Fibroblast of skin of abdomen (primary cell): ENCODE measurements at places on chromosomes 6 and 20.

- no peak for DNase-seq
Measured at GRCh38 chr20:3014662-3015061, 28.8 kb upstream of the GNRH2 start.

GRCh38 chr20:16028923-16029322 lies 544.3 kb downstream of the KIF16B start:
- no peak for DNase-seq

DNA sequence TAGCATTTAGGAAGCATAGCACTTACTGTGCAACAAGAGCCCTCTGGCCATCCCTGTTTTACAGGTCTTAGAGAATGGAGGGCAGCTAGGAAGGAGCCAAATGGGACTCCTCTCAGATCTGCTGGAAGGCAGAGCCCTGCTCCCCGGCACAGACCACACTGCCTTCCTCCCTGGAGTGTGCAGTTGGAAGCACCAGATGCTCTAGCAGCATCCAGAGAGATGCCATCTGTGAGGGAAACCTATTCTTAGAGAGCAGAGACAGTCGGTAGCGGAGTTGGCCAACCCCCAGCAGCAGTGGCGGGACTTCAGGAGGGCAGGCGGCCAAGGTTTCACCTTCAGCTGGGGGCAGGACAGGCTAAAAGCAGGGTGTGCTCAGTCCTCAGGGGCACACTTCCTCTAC lies 16.7 kb upstream of the E2F1 start:
- DNase-seq = no peak

DNA sequence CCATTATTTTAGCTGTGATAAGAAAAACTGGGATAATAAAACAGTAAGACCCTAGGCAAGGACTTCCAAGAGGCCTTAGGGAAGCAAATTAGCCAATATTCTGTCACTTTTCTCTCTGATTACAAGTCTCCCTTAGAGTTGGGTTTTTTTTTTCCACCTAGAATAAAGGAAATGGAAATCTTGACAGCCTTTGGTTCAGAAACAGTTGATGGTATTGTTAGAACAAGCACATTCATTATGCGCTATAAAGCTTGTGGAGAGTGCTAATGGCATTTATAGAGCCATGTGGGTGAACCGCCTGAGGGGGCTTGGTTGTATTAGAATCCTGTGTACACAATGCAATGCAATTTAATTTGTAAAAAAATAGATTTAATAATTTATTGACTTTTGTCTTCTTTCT lies 88.9 kb upstream of the OGFRL1 start:
- no peak for DNase-seq

DNA sequence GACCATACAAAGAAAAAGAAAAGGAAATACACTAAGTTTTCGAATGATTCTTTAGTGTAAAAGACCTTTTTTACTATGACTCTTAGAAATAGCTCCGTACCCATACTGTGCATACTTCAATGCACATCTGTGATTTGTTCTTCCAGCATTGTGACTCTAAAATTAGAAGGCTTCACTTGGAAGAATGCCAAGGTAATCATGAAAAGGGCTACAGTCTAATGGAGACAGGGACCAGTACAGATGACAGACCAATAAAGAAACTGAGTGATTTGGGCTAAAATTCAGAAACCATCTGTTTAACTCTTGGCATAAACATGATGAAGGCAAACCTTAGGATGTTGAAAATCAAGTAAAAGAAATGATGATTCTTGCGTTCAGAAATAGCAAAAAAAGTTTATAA lies 46.3 kb downstream of the CYP39A1 start:
- no peak for DNase-seq

- DNase-seq = peak; percentile 29
Measured at GRCh38 chr6:160248538-160248937, 10.1 kb downstream of the SLC22A2 start.

DNA sequence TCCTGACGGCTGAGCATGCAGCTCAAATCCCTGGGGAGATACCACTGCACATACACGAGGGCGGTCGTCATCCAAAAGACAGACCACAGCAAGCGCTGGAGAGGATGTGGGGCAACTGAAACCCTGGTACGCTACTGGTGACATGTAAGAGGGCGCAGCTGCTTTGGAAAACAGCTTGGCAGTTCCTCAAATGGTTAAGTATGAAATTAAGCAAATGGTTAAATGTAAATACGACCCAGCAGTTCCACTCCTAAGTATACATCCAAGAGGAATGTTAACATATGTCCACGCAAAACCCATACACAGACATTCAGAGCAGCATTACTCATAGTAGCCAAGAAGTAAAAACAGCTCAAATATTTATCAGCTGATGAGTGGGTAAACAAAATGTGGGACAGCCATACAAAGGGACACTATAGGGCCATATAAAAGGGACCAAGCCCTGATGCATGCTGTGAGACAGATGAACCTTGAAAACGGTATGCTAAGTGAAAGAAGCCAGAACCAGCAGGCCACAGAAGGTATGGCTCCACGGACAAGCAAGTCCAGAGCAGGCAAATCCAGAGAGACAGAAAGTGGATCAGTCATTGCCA lies 38.5 kb downstream of the RIPOR3 start:
- DNase-seq = peak; percentile 49

DNA sequence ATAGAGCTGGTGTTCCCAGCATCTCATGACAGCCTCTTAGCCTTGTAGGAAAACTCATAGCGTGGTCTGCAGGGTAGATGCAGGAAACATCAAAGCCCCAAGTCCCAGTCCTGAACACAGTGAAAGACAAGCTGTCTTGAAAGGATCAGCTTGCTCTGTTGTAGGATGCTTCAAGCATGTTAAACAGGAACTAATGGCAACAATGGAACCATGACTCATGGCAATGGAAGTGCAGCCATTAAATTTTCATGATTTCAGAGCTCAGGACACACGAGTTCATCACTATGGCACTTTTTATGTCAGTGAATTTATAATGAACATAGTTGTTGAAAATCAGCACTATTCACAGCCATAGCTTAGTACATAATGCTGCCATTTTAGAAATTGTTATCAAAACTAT lies 367.7 kb downstream of the KIF16B start:
- peak; percentile 26 for DNase-seq

GRCh38 chr20:62285722-62286121 lies 17.1 kb upstream of the ADRM1 start:
- DNase-seq = no peak

GRCh38 chr6:37481711-37482605 lies 17.7 kb downstream of the CCDC167 start:
- DNase-seq = no peak

- DNase-seq = peak; percentile 20
Measured at GRCh38 chr6:21438986-21439352, 154.6 kb upstream of the SOX4 start.

- DNase-seq = peak; percentile 56
Measured at GRCh38 chr6:53623497-53623896, 42.1 kb downstream of the KLHL31 start.

DNA sequence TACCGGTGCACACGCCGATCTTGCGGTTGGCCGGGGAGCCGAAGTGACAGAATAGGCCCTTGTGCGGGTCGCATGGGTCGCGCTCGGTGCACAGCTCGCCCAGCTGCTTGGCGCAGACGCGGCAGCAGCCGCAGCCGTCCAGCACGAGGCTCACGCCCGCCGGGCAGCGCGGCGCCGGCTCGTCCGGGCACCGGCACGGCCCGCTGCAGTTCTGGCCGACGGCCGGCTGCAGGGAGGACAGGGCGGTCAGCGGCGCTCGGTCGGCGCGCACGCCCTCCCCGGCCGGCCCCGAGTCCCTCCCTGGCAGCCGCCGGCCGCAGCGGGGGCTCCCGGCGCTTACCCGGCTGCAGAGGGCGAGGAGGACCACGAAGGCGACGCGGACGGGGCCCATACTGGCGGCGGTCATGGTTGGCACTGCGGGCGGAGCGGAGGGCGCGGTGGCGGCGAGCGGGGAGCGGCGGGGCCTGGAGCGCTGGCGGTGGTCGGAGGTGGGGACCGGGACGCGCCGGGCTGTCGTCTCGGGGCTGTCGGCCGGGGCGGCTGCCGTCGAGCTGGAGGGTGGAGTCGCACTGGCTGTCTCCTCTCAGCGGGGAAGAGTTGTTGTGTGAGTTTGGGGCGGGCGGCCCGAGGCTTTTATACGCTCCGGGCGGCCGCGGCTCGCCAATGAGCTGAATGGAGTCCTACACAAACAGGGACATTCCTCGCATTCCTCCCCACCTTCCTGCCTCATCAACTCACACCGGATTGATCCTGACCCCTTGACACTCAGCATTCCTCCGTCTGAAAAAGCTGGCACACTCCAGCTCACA lies at the start of gene CCN2:
Gene CCN2 (minus strand): TSS at position 606 of the 809 bp plus-strand sequence. CDS start 200 bp downstream, at position 406.
- DNase-seq = peak; percentile 100

GRCh38 chr20:745683-746301 lies 22.5 kb downstream of the SLC52A3 start:
- no peak for DNase-seq

GRCh38 chr6:2429032-2429431 lies 183.6 kb upstream of the GMDS start:
- no peak for DNase-seq

DNA sequence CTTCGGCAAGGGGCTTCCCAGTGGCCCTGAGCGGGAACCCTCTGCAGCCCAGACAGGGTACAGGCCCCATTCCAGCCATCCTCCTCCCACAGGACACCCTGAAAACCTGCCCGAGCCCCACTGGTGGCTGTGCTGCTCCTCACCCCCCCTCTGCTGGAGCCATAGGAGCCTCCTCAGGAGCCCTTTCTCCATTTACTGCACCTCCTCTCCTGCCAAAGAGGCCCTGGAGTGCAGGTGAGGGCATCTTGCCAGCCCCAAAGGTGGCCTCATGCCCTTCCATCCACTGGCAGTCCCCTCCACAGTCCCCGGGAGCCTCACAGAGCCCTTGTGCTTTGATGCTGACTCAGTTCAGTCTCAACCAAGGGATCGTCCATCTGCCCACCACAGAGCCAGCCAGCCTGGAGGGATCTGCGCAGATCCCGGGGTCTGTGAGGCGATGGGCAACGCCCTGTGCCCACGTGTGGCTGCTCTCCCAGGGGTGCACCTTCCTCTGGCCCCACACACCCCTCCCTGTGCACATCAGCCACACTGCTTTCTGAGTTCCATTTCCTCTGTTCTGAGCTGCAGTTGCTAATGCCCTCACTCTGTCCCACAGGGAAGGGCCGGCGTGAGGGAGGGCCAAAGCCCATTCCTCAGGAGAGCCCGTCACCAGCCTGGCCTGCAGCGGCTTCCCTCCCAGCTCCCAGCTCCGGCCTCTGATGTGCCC lies 228.5 kb downstream of the DLL1 start:
- no peak for DNase-seq

GRCh38 chr6:28653876-28654275 lies 128.2 kb downstream of the GPX5 start:
- no peak for DNase-seq

- DNase-seq = peak; percentile 66
Measured at GRCh38 chr20:4951299-4951698, 50.0 kb downstream of the SLC23A2 start.

GRCh38 chr6:93123585-93123984 lies 295.8 kb downstream of the EPHA7 start:
- no peak for DNase-seq

GRCh38 chr6:78746457-78746856 lies 120.9 kb upstream of the IRAK1BP1 start:
- peak; percentile 72 for DNase-seq

GRCh38 chr6:85041376-85041775 lies 277.0 kb upstream of the TBX18 start:
- no peak for DNase-seq

DNA sequence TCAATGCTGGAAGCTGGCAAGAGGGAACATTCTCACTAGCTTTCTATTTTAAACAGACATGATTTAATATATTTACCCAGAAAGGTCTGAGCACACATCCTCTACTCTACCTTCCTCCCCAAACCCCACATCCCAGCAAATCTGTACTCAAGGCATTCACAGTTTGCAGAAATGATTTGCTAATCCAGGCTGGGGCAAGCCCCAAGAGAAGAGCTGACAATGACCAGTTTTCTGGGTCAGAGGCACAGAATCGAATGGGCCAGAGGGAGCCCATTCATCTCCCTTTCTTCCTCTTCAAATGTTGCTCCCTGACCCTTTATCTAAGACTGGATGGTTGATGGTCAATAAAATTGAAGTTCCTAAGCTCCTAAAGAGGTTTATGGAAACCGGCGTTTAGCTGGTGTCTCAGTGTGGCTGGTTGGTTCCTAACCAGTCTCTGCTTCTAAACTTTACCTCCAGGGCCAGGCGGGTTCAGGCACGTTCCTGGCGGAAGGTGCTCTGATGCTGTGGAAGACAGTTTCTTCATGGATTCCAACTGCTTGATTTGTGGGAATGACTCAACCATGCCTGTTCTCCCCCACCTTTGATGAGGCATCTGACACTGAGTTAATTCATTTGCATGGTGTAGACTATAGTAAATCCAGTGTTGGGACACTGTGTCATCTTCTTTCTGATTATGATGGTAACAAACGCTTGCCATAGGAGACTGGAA lies 96.4 kb upstream of the IYD start:
- DNase-seq = no peak

DNA sequence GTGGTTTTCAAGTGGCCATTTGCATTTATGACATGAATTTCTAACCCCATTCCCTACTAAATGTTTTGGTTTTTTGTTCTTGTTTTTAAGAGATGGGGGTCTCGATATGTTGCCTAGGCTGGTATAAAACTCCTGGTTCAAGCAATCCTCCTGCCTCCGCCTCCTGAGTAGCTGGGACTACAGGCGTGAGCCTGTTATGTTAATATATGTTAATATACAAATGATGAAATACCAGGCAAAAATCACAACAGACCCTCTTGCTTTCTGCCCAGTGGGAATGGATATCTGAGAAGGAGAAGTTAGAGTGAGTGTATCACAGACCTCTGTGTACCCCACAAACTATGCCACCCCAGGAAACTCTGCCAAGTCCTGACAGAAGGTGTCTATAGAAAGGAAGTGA lies 66.2 kb downstream of the CDC40 start:
- no peak for DNase-seq

DNA sequence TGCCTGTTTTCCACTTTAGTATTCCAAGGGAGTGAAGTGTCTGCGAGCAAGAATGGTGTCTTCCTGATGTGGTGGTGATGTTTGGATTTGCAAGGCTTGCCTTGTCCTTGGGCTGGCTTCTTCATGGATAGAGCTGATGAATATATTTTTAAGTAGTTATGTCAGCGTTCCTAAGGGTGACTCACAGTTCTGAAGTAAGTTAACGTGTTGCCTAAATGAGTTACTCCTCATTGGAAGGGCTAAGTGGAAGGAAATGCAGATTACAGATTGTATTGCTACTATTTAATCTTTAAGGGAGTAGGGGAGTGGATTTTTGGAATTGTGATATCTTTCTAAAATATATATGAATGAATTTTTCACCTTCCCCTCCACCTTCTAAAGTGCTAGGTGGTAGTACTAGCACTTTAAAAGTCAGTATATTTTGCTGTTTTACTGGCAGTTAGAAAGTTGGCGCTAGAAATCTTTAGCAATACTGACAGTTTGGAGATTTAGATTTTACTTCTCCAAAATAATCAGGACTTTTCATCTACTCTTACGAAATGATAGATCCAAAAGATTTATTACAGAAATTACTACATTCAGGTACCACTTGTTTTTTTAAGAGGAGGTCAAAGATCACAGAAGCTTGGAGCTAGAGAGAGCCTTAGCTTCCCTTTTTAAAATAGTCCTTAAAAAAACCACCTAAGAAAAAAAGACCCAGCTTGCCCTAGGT lies 197.4 kb downstream of the JARID2 start:
- peak; percentile 84 for DNase-seq
